ENCODE measurements at places on chromosomes 16 and 17.

DNA sequence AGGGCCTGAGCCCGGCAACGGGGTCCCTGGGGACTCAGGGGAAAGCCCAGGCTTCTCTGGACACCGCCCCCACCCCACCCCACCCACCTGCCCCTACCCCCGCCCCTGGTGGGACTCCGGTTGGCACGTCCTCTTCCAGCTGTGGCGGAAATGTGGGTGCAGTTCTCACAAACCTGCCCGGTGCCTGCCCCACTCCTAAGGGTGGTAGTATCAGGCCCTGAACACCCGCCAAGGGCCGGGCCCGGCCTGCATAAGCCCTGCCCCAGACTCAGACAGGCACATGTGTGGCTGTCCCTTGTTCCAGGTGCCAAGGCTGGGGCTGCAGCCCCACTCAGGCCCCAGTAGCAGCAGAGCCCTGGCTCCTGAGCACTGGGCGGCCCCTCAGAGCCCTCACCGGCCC is 58.1 kb downstream of the ACTG1 start:
- DNase-seq, result no peak

GRCh38 chr17:58788199-58788598 is 32.5 kb downstream of the PPM1E start:
- DNase-seq, result no peak

GRCh38 chr16:67192781-67193361 is 916 bp downstream of the E2F4 start:
- DNase-seq, result no peak

GRCh38 chr17:81339534-81340296 is 44.6 kb upstream of the SLC38A10 start:
- DNase-seq, result peak; percentile 82

GRCh38 chr17:6683730-6684459 is 29.3 kb downstream of the SLC13A5 start:
- no peak for DNase-seq

- DNase-seq, result no peak
These were observed 28.5 kb upstream of the KDM8 start for GRCh38 chr16:27174798-27175197.

GRCh38 chr16:65704866-65705265 is 583.0 kb upstream of the CDH11 start:
- DNase-seq, result no peak

DNA sequence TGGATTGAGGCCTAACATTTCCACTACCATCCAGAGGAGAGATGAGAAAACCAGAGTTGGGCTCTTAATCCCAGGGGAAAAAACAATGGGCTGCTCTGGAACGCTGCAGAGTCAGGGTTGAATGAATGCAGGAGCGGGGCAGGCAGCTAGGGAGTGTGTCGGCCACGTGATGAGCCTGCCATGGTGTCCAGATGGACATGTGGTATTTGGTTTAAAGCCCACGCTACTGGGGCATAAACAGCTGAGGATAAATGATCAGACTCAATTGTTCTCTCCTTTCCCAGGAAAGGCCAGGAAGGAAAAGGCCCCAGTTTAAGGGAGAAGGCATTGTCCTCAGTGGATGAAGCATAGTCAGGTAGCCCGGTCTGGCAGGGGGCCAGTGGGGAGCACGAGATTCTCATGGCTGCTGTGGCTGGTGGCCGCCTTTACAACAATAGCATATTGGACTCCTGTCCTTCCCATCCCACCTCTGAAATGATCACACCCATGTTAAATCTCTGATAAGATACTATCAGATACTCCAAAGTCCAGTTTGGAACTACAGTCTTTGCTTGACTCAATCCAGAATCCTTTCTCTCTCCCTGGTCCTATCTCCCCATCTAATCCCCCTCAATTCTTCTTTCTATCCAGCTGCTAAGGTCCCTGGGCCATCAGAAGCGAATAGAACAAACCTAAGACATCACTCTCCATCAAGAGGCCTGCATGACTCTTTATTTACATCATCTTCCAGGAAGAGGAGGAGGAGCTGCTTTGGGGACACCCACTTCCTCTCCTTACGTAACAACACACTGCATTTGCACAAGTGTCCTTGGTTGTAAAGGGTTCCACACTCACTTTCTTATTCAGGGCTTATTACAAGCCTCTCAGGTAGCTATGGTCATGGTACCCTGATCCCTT is 20.4 kb downstream of the CA4 start:
- DNase-seq, result no peak

DNA sequence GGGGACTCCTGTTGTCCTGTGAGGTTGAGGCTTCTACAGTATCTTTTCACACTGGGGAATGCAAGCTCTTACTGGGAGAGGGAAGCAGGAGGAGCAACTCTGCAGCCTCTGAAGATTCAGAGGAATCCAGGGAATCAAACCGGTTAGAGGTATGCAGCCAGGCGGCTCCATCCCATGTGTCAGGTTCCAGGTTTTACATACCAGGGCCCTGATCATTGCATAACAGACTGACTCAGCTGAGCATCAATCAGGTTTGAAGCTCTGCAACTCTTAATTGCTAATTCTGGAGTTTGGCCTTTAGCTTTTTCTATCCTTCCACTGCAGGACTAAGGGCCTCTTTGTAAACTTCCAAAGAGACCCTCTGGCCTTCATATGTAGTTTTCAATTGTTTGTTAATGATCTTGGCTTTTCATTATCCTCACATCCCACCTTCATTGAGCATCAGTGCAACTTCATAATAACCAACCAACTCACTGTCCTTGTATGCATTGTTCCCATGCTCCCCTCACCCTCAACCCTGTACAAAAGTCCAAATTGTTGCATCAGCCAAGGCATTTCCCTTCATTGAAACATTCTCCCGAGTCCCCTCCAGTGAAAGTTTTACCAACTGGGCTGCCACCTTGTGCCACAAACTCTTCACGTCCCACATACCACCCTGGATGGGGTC is 59.7 kb upstream of the DHX40 start:
- no peak for DNase-seq

- no peak for DNase-seq
These were observed 7.4 kb downstream of the C1QL1 start for GRCh38 chr17:44960691-44961090.

- DNase-seq, result no peak
These were observed 671 bp downstream of the CHMP6 start for GRCh38 chr17:80992077-80992947.

DNA sequence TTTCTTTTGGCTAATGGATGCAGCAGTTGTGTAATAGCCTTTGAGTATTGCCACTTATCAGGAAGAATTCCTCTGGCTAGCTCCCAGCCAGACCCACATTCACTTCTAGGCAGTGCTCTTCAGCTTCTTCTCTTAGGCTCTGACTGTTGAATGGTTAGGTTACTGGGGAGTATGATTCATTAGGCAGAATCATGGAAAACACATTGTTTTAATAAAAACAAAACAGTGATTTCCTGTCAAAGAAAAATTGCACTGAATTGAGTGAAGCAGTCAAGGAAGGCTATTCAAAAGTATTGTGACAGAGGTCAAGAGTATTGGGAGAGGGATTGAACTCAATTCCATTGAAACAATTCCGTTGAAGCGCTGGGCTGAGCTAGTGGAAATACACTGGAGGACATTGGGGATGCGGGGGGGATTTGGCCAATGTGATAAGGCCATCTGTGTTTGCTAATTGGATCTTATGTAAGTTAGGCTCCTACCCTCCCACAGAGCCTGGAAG is 68.0 kb downstream of the CNTNAP4 start:
- DNase-seq, result no peak

- DNase-seq, result no peak
These were observed 87.6 kb downstream of the CFDP1 start for GRCh38 chr16:75345711-75346110.

GRCh38 chr17:67399676-67400075 is 22.6 kb downstream of the PITPNC1 start:
- DNase-seq, result no peak

DNA sequence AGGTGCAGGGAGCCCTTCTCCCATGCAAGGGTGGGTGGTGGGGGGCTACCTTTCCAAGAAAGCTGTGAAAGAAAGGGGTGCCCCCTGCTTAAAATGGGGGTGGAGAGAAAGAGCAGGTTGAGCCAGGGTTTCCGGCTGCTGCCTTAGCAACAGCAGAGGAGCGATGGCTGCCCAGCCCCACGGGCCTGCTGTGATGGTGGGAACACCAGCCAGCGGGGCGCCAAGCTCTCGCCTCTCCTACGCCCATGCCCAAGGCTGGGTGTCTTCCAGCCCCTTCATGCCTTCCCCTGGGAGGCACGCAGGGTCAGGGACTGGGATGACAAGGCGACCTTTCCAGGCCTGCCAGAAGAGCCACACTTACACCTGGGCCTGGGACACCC is 3.0 kb downstream of the FMNL1 start:
- DNase-seq, result no peak

DNA sequence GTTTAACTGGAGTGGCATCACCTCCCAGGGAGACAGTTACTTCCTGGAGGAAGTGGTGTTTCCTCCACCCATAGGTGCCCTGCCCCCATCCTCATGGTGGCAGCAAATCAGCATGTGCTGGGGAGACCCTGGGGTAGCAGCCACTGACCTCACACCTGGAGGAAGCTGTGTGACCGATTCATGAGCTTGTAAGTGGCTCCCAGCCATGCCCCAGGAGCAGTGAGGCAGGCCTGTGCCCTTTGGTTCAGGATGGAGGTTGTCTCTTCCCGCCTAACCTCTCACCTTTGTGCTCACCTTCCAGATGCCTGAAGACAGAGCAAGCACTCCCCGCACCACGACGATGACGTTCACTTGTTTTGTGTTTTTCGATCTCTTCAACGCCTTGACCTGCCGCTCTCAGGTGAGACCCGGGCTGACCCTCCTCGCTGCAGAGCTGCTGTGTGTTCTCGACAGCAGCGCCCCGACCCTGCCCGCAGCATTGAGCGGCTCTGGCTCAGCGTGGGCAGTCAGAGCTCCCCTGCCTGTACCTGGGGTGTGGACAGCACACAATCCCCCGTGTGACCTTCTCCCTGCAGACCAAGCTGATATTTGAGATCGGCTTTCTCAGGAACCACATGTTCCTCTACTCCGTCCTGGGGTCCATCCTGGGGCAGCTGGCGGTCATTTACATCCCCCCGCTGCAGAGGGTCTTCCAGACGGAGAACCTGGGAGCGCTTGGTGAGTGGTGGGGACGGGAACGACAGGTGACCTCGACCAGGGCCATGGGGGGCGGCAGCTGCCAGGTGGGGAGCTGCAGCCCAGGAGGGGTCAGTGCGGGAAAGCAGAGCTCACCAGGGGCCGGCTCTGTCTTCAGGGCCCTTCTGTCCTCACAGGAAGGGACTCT is 42.8 kb downstream of the MEAK7 start:
- DNase-seq, result no peak

DNA sequence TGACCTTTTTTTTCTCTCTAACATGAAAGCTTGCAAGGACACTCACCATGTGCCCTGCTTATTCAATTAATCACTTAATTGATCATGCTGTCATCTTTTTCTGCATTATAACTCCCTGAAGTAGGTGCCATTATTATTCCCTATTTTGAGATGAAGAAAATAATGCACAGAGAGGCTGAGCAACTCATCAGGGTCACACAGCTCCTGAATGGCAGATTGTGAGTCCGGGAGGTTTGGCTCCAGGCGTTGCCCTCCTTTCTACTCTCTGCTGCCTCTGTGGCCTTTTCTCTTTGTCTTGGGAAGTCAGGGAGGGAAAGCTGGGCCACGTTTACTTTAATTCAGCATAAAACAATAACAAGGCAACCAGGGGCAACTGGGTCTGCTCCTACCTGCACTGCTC is 17.2 kb upstream of the N4BP1 start:
- DNase-seq, result no peak

DNA sequence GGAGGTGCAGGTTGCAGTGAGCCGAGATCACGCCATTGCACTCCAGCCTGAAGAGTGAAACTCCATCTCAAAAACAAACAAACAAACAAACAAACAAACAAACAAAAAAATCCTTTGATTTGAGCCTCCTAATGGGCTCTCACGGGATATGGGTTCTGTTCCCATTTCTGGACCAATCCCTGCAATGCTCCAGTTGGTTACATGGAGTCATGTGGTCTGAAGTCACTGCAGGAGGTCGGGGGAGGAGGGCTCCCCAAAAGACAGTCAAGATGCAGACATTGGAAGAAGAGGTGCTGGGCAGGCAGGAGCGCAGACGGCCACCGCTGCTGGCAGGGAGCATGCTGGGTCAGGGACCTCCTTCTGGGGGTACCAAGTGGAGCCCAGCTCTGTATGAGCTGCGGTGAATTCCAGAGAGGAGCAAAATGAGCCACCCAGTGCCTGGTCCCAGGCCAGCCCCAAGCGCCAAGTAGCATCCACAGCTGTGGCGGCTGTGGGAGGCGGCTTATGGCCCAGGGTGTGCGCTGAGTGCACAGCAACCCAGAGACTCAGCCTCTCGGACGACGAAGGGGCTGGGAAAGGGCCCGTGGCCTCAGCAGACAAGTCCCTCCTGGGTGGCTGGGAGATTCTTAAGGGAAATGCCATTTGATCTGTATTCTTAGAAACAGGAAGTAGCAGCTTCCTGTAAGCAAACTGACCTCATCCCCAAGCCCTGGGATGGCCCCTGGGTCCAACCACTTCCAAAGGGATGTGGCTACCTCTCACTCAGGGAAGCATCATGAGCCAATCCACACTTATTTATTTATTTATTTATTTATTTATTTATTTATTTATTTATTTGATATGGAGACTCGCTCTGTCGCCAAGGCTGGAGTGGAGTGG is 19.6 kb upstream of the ATP2A3 start:
- no peak for DNase-seq

DNA sequence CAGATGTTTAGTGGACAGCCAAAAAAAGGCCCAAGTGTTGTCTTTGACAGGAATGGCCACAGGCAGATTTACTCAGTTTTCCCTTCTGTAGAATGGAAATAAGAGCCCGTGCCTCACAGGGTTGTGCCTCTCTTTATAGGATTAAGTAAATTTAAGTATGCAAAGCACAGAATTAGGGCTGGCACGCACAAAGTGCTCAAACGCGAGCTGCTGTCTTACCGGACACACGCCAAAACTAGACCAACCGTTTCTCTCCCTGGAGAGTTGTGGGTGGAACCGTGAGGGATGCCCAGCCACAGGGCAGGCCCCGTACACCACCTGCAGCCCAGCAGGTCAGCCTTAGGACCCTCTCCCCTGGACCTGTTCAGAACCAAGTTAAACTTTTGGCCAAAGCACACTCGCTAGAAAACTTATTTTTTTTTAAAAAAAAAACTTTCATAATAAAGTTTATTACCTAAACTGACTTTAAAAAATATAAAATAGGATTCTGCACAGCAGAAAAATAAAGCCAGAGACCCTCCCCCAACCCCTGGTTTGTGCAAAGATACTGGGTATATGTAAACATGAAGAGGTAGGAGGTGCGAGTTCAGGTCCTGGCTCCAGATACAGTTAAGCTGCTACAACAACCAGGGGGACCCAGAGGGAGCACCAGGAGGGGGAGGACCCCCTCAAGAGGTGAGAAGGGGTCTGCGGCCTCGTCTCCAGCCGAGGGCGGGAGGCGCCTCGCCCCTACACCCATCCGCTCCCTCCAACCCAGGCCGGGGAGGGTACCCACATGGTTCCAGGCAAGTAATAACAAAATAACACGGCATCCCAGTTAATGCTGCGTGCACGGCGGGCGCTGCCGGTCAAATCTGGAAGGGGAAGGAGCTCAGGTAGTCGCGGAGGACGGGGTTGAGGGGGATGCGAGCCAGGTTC is 1.8 kb downstream of the SOCS1 start:
- no peak for DNase-seq

- DNase-seq, result no peak
These were observed 41.5 kb downstream of the KANSL1 start for GRCh38 chr17:46151762-46152161.

GRCh38 chr16:61791464-61791863 is 244.8 kb downstream of the CDH8 start:
- DNase-seq, result no peak
